ENCODE measurements at places on chromosomes 12 and 14.

DNA sequence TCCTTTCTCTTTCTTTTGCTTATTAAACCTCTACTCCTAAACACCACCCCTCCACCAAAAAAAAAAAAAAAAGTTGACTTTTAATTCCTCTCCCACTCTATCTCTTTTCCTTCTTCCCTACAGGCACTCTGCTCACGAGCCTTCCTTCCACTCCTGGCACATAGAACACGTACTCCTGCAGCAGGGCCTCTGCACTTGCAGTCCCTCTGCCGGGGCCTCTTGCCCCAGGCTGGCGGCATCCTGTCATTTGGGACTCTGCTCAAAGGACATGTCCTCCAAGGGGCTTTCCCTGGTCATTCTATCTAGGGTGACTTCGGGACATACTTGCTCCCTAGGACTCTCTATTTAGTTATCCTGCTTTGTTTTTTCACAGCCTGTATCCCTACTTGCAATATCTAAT lies 7.7 kb downstream of the FOS start:
- no peak overlapping the region for H3K4me3 ChIP-seq
- DNase-seq, result no peak

GRCh38 chr12:102702447-102703114 lies 214.5 kb downstream of the PAH start:
- H3K4me3 ChIP-seq, result no peak overlapping the region
- no peaks in the 10 kb centered on the region for H3K4me1 ChIP-seq
- H3K27ac ChIP-seq, result no peak overlapping the region
- H3K27me3 ChIP-seq, result no peaks in the 10 kb centered on the region
- H3K36me3 ChIP-seq, result no peaks in the 10 kb centered on the region

- H3K4me3 ChIP-seq, result no peak within 1 kb of the TSS
- H3K27ac ChIP-seq, result no peak within 1 kb of the TSS
- H3K4me1 ChIP-seq, result no peaks in the 10 kb centered on the region
These were observed at the start of gene SLC17A8 for GRCh38 chr12:100356644-100357223. Gene SLC17A8, plus strand, starts transcription at chr12:100357074. Its CDS starts 318 bp downstream, at chr12:100357392.

DNA sequence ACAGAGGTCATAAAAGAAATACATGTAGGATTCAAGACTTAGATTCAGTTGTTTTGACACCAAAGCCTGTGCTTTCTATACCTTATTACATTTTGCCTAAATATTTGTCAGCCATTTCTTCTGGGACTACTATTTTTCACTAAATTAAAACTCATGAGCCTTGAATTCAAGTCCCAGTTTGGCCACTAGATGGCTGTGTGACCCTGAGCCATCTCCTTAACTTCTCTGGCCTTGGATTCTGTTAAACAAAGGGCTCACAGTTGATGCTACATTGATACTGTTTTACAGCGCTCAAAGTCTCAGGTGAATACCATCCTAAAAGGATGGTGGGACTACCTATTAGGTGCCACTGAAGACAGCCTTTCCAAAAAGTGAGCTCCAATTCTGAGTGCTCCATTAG lies 39.6 kb upstream of the CCDC198 start:
- H3K4me1 ChIP-seq, result no peaks in the 10 kb centered on the region
- no peaks in the 10 kb centered on the region for H3K27me3 ChIP-seq
- peak; percentile 2 for DNase-seq
- H3K4me3 ChIP-seq, result no peak overlapping the region
- no peak overlapping the region for H3K27ac ChIP-seq

- no peaks in the 10 kb centered on the region for H3K36me3 ChIP-seq
- DNase-seq, result peak; percentile 20
- no peaks in the 10 kb centered on the region for H3K27me3 ChIP-seq
- no peak overlapping the region for H3K27ac ChIP-seq
- no peaks in the 10 kb centered on the region for H3K4me1 ChIP-seq
These were observed 9.2 kb upstream of the HIP1R start for GRCh38 chr12:122825773-122826724.

- no peak overlapping the region for H3K4me3 ChIP-seq
- no peaks in the 10 kb centered on the region for H3K27me3 ChIP-seq
- no peaks in the 10 kb centered on the region for H3K4me1 ChIP-seq
These were observed 76.7 kb upstream of the RGS6 start for GRCh38 chr14:71855399-71856036.

- no peak for DNase-seq
- H3K27ac ChIP-seq, result no peak overlapping the region
- no peak overlapping the region for H3K4me3 ChIP-seq
- no peaks in the 10 kb centered on the region for H3K27me3 ChIP-seq
These were observed 70.1 kb upstream of the GPATCH2L start for GRCh38 chr14:76081642-76082041.

- peaks cover 6% of the 10 kb centered on the region for H3K4me1 ChIP-seq
- H3K27ac ChIP-seq, result no peak overlapping the region
- no peak for DNase-seq
These were observed 16.0 kb downstream of the RPS6KL1 start for GRCh38 chr14:74906925-74907521.

- no peaks in the 10 kb centered on the region for H3K27me3 ChIP-seq
- no peak overlapping the region for H3K4me3 ChIP-seq
- H3K36me3 ChIP-seq, result no peaks in the 10 kb centered on the region
- H3K4me1 ChIP-seq, result peaks cover 7% of the 10 kb centered on the region
These were observed 87.3 kb downstream of the PHLDA1 start for GRCh38 chr12:75944097-75944904.

- peaks cover 16% of the 10 kb centered on the region for H3K27me3 ChIP-seq
- no peak for DNase-seq
- no peaks in the 10 kb centered on the region for H3K36me3 ChIP-seq
- H3K27ac ChIP-seq, result no peak overlapping the region
- H3K4me3 ChIP-seq, result no peak overlapping the region
These were observed 8.1 kb upstream of the MSI1 start for GRCh38 chr12:120376934-120377572.

GRCh38 chr14:72305561-72305960 lies 373.3 kb downstream of the RGS6 start:
- H3K36me3 ChIP-seq, result no peaks in the 10 kb centered on the region
- no peak overlapping the region for H3K4me3 ChIP-seq
- no peak for DNase-seq
- H3K27ac ChIP-seq, result no peak overlapping the region

- H3K4me3 ChIP-seq, result no peak overlapping the region
- peak; percentile 11 for DNase-seq
- peaks cover 7% of the 10 kb centered on the region for H3K27me3 ChIP-seq
- H3K36me3 ChIP-seq, result no peaks in the 10 kb centered on the region
- H3K27ac ChIP-seq, result no peak overlapping the region
These were observed 23.8 kb upstream of the CISTR start for GRCh38 chr12:53775478-53776145.

DNA sequence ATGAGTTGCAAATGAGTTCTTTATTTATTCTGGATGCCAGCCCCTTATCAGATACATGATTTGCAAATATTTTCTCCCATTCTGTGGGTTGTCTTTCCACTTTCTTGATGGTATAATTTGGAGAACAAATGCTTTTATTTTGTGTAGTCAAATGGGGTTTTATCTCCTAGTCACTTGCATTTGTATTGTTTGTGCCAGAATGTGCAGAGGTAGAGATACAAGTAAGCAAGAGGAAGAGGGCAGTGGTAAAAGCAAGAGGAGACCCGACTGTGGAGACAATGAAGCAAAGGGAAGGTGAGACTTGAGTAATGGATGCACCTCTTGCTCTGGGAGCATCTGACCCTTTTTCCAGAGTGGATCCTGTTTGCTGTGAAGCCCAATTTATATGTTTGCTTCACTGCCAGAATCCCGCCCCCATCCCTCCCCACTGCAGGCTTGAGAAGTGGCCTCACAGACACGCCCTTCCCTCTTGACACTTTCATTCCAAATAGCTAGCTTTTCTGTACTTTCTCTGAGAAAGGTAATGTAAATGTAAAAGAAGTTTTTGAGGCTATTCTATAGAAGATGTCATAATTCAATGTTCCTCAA lies 786 bp upstream of the PFKM start:
- H3K36me3 ChIP-seq, result no peaks in the 10 kb centered on the region
- H3K4me3 ChIP-seq, result peak overlapping the region; percentile 69
- peaks cover 2% of the 10 kb centered on the region for H3K4me1 ChIP-seq

GRCh38 chr12:26251600-26251999 lies 56.2 kb downstream of the SSPN start:
- DNase-seq, result no peak
- H3K36me3 ChIP-seq, result no peaks in the 10 kb centered on the region
- no peak overlapping the region for H3K27ac ChIP-seq

All from fibroblast of lung (primary cell).